Neural progenitor cell (in vitro differentiated cells): ENCODE measurements at places on chromosomes 11 and 22. TPM values are rescaled to one million over a fixed set of nuclear protein-coding genes. Genes with fewer than 3 reads are reported as not detected.
A peak's percentile ranks its signal among the peaks of the same experiment; 100 is the strongest.

C11orf97 gene
- not detected in 2 replicates for total RNA-seq

TMEM191C gene
- 1.5 TPM in 1 of 2 replicates, not detected in the other for total RNA-seq

BAIAP2L2 gene
- total RNA-seq, result 0.86 and 2.6 TPM in 2 replicates

PARVG gene
- total RNA-seq, result 0.15 TPM in 1 of 2 replicates, not detected in the other

TLCD5 gene
- 25.1 and 32.2 TPM in 2 replicates for total RNA-seq

PSMC3 gene
- 126 and 175 TPM in 2 replicates for total RNA-seq

ARHGAP32 gene
- total RNA-seq, result 14.7 and 21.4 TPM in 2 replicates

- DNase-seq, result no peak
Observed at GRCh38 chr11:62588966-62589637, 2.2 kb downstream of the TUT1 start.

GRCh38 chr22:24170188-24170587 lies 11.1 kb upstream of the SUSD2 start:
- peak; percentile 24 for DNase-seq

DNA sequence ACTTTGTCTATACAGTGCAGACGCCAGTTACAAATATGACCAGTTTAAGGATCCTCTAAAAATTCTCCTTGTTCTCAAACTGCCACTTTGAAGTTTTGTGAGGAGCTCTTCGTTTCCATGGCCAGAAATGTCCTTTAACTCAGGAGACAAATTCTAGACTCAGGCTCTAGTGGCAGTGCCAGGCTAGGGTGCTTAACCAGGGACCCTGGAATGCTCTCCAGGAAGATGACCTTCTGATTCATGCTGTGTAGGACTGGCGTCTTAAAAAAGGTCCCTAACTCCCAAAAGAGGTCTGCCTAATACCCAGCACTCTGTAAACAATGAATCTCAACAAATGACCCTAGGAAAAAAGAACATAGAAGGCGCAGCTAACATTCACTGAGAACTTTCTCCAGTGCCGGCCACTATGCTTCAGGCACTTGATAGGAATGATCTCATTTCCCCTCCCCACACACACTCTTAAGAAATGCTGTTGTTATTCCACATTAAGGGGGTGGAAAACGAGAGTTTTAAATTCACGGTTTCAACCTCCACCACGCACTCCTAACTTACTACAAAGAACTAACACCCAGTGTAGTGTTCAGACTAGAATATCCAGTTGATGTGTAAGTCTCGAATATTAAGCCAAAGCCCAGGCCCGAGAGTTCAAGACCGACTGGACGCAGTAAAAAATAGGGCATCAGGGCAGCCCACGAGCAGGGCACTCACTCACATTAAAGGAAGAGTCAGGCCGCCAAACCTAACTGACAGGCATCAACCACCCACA lies 747 bp downstream of the NXF1 start:
- no peak for DNase-seq

- no peak for DNase-seq
Observed at GRCh38 chr22:31445642-31446041, 44.0 kb downstream of the EIF4ENIF1 start.

DNA sequence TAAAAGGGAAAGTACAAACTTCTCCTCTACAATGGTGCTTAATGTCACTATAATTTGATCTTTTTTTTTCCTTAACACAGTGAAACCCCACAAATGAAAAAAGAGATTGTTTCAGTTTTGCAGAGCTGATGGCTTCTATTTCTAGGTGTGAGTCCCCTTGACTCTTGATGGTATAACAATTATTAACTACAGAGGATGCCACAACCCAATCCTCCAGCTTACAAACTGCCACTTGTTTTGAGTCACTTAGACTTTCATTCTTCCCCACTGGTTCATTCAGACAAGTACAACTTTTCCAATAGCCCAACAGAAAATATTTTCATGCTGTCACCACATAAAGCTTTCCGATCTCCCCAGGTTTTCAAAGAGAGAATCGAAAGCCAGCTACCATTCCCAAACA lies 812.2 kb downstream of the LRRC4C start:
- DNase-seq, result no peak
